Right atrium auricular region (tissue), 2 donors: ENCODE measurements at places on chromosomes 2 and 18.

- no peak for DNase-seq
These were observed 36.9 kb downstream of the KCNE4 start for GRCh38 chr2:223088866-223089265.

- DNase-seq, result no peak
These were observed 32.4 kb upstream of the SLC3A1 start for GRCh38 chr2:44242904-44243303.

DNA sequence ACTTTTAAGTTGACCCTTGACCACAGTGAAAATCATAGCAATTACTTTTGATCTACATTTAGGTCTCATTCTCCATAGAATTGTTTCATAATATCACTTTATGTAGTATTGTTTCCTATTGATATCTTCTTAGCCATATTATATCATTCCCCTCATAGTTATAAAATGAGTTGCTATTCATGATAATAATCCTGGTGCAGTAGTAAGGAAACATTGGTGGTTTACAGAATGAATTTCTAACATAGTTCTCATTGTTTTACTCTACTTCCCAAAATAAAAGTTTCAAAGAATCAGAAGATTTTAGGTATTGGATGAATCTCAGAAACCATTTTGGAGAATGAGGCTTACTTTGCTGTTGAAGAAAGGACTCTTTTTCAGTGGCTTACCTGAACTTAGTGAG, 246.0 kb downstream of the PARD3B start:
- no peak for DNase-seq

DNA sequence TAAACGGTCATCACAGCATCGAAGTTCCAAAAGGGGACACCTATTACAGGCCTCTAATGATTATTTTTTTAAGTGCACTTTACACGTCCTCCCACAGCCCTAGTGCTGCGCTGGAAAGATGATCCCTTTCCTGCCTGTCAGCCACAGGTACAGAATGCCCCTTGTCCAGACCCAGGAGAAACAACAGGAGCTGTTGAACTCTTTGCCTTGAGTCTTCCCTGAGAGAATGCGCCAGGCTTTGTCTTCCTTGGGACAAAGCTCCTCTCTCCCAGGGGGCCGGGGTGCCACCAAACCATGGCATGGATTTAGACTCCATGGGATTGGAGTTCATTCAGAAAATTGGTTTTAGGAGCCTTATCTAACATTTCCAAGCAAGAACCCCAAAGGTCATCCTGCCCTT, 319.0 kb upstream of the SOX11 start:
- DNase-seq, result no peak

GRCh38 chr18:44452346-44452745, 228.3 kb upstream of the SETBP1 start:
- no peak for DNase-seq

- peak; percentile 42 for DNase-seq
These were observed 17.5 kb downstream of the SERTAD2 start for GRCh38 chr2:64635976-64636911.

DNA sequence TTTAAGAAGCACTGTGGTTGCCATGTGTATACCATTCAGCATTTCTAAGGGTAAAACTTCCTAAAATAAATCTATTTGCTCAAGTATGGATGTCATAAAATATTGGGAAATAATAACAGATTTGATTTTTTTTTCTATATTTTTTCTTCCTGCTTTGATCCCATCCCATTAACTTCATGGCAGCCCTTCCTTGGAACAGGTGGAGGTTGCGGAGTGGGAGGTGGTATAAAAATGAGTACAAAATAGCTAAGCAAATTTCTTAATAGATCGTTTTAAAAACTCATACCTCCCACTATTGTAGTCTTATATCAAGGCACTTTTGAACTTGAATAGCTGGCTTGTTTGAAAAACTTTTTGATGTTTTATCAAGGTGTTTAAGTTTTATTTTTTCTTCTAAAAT, 152.1 kb upstream of the KYNU start:
- no peak for DNase-seq

- no peak for DNase-seq
These were observed 1.5 kb downstream of the ARPC2 start for GRCh38 chr2:218218268-218219185.

GRCh38 chr18:22155584-22155983, 13.8 kb upstream of the GATA6 start:
- no peak for DNase-seq

GRCh38 chr2:190333928-190334327, 9.5 kb upstream of the INPP1 start:
- DNase-seq, result no peak

DNA sequence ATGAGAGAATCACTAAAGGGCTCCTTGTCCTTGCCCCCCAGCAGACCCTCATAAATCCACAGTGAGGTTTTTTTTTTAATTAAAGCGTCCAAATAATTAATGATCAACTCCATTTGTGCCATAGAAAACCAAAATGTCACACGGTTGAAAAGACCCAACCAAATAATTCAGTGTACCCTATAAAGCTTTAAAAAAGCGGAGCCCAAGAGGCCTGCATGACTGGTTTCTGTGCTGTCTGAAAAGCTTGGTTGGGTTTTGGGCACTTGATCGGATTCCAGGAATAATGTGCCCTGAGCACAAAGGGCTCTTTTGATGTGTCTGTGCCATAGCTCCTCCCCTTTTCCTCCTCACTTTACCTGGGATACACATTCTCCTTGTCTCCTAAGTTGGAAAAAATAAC, 523.2 kb downstream of the TNS1 start:
- DNase-seq, result no peak

GRCh38 chr2:100040906-100041305, 101.5 kb downstream of the AFF3 start:
- DNase-seq, result no peak

DNA sequence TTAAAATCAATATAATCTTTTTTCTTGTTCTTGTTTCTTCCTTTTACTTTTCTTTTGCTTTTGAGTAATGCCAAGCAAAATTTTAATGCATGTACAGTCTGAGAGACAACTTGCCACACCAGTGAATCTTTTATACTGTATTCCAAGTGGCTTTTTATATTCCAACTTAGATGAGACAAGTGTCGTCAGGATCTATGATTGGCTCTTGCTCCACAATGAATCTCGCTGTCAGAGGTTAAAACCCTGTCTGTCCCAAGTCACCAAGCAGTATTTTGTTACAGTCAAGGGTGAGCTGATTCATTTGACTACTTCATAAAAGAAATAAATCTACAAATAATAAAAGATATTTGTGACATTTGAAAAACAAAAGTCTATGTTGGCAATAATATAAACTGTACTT, at the start of gene MSTN:
MSTN (minus strand) TSS at position 129 of the 400 bp plus-strand sequence. CDS start 133 bp downstream, outside the sequence.
- no peak for DNase-seq
